ENCODE measurements at places on chromosomes 13 and 19. TPM values are rescaled to one million over a fixed set of nuclear protein-coding genes. Genes with fewer than 3 reads are reported as not detected.

GRCh38 chr13:97109841-97110492 lies 112.2 kb upstream of the MBNL2 start:
- H3K4me3 ChIP-seq = peak overlapping the region; percentile 63
- H3K27ac ChIP-seq = peak overlapping the region; percentile 51
- H3K4me1 ChIP-seq = peaks cover 29% of the 10 kb centered on the region

GRCh38 chr19:35907377-35907745 lies 734 bp downstream of the TYROBP start:
- H3K4me3 ChIP-seq = peak overlapping the region; percentile 63
- no peak overlapping the region for H3K27ac ChIP-seq
- DNase-seq = no peak
- no peaks in the 10 kb centered on the region for H3K27me3 ChIP-seq

DNA sequence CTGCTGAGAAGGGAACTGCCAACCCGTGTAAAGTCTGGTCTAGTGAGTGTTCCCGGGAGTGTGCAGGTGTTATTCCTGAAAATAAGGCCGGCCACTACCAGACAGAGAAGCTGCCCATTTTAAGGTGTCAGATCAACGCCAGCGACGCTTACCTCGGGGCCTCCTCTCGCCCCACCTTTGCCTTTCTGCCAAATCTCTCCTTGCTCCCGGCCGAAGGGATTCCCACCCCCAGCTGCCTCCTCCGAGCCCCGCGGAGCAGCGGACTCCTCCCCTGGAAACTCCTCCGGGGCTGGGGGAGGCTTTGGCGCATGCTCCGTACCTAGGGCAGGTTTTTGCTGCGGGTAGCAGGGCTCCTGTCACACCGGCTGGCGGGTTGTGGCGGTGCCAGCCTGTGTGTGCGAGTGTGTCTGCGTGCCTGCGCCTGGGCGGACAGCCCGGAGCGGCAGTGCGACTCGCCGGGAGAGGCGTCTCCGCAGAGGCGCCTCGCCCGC lies at the start of gene HS6ST3:
Gene HS6ST3, plus strand, starts transcription at position 359 of the 491 bp plus-strand sequence.
- DNase-seq = no peak
- no peaks in the 10 kb centered on the region for H3K27me3 ChIP-seq
- H3K36me3 ChIP-seq = no peaks in the 10 kb centered on the region
- no peak within 1 kb of the TSS for H3K27ac ChIP-seq
- peaks cover 14% of the 10 kb centered on the region for H3K4me1 ChIP-seq
- H3K4me3 ChIP-seq = peak within 1 kb of the TSS; percentile 73

DNA sequence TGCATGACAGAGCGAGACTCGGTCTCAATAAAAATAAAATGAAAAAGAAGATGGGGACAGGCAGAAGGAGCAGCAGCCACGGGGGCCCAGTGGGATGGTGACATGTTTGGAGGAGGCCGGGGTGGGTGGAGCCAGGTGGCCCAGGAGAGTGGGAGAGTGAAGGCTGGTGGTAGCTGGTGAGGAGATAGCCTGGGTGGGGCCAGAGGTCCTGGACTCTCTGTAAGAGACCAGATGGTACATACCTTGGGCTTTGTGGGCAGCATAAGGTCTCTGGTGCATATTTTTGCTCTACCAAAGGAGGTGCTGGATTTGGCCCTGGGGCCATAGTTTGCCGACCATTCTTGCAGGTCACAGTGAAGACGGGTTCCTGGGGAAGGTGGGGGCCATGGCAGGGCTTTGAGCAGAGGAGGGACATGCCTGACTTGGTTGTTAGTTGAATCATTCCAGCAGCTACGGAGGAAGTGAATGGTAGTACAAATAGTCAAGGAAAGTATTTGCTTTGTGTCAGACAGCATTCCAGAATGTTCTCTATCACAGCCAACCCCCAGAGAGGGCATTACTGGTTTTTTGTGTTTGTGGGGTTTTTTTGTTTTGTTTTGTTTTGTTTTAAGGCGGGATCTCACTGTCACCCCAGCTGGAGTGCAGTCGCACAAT lies 69.1 kb downstream of the ARHGEF18 start:
- H3K36me3 ChIP-seq = peaks cover 5% of the 10 kb centered on the region
- no peak overlapping the region for H3K27ac ChIP-seq
- H3K4me3 ChIP-seq = no peak overlapping the region
- no peaks in the 10 kb centered on the region for H3K27me3 ChIP-seq
- peaks cover 6% of the 10 kb centered on the region for H3K4me1 ChIP-seq
- DNase-seq = no peak

DNA sequence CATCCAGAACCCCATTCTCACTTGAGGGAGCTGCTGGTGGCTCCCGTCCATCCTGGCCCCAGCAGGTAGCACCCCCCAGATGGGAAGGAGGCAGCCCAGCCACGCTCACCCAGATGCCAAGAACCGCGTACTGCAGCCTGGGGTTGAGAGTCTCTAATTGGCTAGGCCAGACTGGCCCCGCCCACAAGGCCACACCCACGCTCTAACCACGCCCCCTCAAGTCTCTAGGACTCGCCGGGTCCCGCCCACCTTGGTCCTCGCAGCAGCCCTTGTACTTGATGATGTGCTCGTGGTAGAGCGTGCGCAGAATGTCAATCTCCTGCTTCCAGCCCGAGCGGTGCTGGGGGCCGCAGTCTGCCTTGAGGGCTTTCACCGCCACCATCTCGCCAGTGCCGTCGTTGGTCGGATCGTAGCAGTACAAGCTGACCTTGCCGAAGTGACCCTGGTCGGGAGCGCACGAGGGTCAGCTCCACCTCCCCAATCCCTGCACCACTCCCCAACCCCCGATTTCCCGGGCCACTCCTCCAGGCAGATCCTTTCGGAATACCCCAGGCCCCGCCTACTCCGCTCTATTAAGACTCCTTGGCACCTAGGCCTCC lies 14.5 kb upstream of the ICAM3 start:
- no peaks in the 10 kb centered on the region for H3K4me1 ChIP-seq
- DNase-seq = no peak
- no peaks in the 10 kb centered on the region for H3K27me3 ChIP-seq
- H3K27ac ChIP-seq = no peak overlapping the region
- H3K4me3 ChIP-seq = no peak overlapping the region
- H3K36me3 ChIP-seq = peaks cover 49% of the 10 kb centered on the region

GRCh38 chr19:2982983-2983350 lies 5.6 kb downstream of the TLE6 start:
- H3K27me3 ChIP-seq = no peaks in the 10 kb centered on the region
- peaks cover 15% of the 10 kb centered on the region for H3K4me1 ChIP-seq
- peak overlapping the region; percentile 98 for H3K27ac ChIP-seq
- H3K4me3 ChIP-seq = peak overlapping the region; percentile 70
- DNase-seq = peak; percentile 92

GRCh38 chr13:49538404-49538803 lies 42.7 kb downstream of the PHF11 start:
- peaks cover 5% of the 10 kb centered on the region for H3K36me3 ChIP-seq
- no peak overlapping the region for H3K4me3 ChIP-seq
- no peaks in the 10 kb centered on the region for H3K27me3 ChIP-seq
- H3K27ac ChIP-seq = no peak overlapping the region
- no peak for DNase-seq
- H3K4me1 ChIP-seq = peaks cover 10% of the 10 kb centered on the region

DNA sequence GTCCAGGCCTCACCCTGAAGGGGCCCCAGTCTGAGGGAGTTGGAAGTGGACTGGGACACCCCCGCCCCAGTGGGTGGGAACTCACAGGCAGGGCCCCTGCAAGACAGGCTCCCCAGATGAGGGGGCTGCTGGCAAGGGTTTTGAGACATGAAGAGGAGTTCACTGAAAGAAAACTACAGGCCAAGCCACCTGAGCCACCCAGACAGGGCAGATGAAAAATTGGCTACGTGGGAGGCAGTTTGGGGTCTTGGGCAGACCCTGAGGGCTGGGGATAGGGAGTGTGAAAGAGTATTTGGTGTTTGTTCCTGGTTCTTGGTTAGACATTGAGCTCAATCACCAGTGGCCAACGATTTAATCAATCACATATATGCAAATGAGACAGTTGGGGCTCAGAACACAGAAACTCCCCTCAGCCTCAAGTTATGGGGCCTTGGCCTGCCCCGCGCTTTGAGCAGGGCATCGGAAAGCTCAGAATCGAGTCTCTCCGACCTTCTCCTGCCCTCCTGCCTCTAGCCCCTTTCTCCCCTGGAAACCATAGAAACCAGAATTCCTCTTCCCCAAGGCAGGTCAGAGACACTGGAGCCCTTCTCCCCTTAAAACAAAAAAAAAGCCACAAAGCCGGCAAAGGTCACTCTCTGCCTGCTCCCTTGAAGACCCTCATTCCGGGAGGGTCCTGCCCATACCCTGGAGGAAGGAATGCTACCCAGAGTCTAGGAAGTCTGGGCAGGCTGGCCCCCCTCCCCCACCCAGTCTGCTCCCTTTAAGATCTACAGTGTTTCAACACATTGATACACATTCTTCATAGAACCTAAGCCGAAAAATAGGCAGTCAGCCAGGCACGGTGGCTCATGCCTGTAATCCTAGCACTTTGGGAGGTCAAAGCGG lies 1.3 kb upstream of the ISYNA1 start:
- H3K27ac ChIP-seq = peak overlapping the region; percentile 82
- DNase-seq = no peak
- H3K4me3 ChIP-seq = no peak overlapping the region
- H3K4me1 ChIP-seq = peaks cover 9% of the 10 kb centered on the region
- H3K27me3 ChIP-seq = no peaks in the 10 kb centered on the region

- peaks cover 39% of the 10 kb centered on the region for H3K4me1 ChIP-seq
- no peak for DNase-seq
- H3K36me3 ChIP-seq = no peaks in the 10 kb centered on the region
- no peak overlapping the region for H3K4me3 ChIP-seq
- no peaks in the 10 kb centered on the region for H3K27me3 ChIP-seq
Observed at GRCh38 chr13:97306106-97306505, 84.0 kb downstream of the MBNL2 start.

DNA sequence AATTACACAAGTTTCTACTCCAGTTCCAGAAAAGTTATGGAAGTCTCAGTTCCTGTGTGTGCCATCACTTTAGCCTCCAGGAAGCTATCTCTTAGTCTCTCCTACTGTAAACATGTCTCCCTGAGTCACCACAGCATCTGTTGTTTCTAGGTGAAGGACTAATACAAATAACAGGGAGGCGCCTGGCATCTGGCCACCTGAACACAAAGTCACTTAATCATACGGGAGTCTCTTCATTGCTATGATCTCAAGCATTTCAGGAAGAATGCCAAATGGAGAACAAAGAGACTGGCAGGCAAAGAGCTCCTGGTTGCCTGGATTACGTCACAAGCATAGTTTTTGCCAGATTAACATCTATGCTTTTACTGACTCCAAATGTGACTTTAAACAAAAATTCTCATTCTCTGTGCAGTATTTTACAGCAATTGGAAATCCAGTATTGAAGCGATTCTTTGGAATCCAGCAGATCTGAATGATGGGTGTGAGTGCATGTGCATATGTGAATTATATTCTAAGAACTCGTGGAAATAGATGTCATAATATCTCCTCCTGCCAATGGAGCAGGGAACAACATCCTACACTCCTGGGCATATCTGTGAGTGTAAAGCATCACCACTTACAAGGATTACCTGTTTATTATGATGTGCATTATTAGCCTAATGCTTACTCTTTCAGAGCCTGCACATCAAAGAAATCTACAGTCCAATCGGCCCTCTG lies 572.8 kb downstream of the PCDH9 start:
- no peaks in the 10 kb centered on the region for H3K4me1 ChIP-seq
- no peak overlapping the region for H3K27ac ChIP-seq
- H3K36me3 ChIP-seq = no peaks in the 10 kb centered on the region
- no peaks in the 10 kb centered on the region for H3K27me3 ChIP-seq

GRCh38 chr13:74645586-74645985 lies 511.4 kb upstream of the KLF12 start:
- no peaks in the 10 kb centered on the region for H3K4me1 ChIP-seq
- H3K27me3 ChIP-seq = no peaks in the 10 kb centered on the region
- no peak for DNase-seq
- H3K27ac ChIP-seq = no peak overlapping the region
- H3K36me3 ChIP-seq = no peaks in the 10 kb centered on the region

Gene BORCS8
- total RNA-seq = 15.2 TPM

- DNase-seq = no peak
- no peak overlapping the region for H3K27ac ChIP-seq
- H3K36me3 ChIP-seq = no peaks in the 10 kb centered on the region
- no peaks in the 10 kb centered on the region for H3K27me3 ChIP-seq
Observed at GRCh38 chr13:50844084-50844875, 788 bp upstream of the DLEU7 start.

Gene KCNN4
- 3.5 TPM for total RNA-seq

- no peak for DNase-seq
- peak overlapping the region; percentile 40 for H3K4me3 ChIP-seq
- no peaks in the 10 kb centered on the region for H3K27me3 ChIP-seq
- H3K4me1 ChIP-seq = peaks cover 18% of the 10 kb centered on the region
Observed at GRCh38 chr13:108957369-108958012, 328.1 kb downstream of the MYO16 start.

- peaks cover 20% of the 10 kb centered on the region for H3K4me1 ChIP-seq
- peak; percentile 71 for DNase-seq
- H3K4me3 ChIP-seq = peak overlapping the region; percentile 23
- no peaks in the 10 kb centered on the region for H3K36me3 ChIP-seq
- no peaks in the 10 kb centered on the region for H3K27me3 ChIP-seq
Observed at GRCh38 chr13:44331912-44332851, 41.4 kb upstream of the SERP2 start.

Gene KLF12
- total RNA-seq = 23.8 TPM

DNA sequence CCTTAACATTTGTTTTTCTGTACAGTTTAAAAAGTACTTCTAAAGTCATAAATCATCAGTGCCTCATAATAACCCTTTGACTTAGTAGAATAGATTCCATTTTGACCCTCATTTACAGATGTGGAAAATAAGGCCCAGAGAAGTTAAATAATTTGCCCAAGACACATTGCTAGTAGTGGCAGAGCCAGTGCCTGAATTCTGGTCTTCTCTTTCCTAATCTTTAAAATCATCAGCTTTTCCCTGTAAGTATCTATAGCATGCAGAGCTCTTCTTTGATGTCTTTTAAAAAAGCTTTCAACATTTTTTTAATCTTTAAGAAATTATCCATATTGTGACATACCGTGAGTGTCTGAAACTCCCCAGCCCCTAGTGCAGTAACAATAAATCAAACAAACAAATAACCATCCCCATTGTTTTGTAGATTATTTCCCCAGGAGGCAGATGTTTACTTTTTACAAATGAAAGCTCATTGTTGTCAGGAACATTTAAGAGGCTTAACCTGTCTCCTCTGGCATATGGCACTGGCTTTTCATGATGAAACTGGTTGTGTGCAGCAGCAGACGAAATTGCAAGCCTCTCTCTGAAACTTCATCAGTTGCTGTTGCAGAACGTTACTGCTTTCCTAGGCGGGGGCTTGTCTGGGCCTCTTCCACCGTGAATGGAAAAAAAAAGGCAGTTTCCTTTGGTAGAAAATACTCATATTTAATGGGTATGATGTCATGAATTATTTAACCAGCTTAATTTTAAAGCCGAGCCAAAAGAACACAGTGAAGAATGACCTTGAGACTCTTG lies 31.7 kb upstream of the PCDH8 start:
- no peak overlapping the region for H3K4me3 ChIP-seq
- H3K4me1 ChIP-seq = peaks cover 9% of the 10 kb centered on the region
